ENCODE measurements at places on chromosomes 2 and 18.

- no peak for DNase-seq
These were observed 1181.9 kb downstream of the DPP10 start for GRCh38 chr2:115624332-115624731.

DNA sequence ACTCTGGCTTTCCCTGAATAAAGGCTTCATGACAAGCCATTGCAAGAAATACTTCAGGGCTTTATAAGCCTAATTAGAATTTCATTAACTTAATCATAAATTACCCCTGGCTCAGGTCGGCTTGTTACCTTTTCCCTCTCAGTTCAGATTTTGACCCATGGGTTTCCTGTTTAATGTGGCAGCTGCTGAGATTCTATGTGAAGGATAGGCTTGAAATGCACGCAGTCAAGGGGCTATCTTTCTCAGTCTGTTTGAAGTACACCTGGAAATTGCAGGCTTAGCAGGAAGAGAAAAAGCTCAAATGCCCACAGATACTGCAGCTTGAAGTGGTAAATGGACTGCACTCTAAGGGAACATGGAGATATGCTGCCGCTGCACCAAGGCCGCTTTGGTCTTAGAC lies 49.4 kb downstream of the CAVIN2 start:
- no peak for DNase-seq

- DNase-seq: no peak
These were observed 198.0 kb upstream of the SIX3 start for GRCh38 chr2:44743473-44743872.

DNA sequence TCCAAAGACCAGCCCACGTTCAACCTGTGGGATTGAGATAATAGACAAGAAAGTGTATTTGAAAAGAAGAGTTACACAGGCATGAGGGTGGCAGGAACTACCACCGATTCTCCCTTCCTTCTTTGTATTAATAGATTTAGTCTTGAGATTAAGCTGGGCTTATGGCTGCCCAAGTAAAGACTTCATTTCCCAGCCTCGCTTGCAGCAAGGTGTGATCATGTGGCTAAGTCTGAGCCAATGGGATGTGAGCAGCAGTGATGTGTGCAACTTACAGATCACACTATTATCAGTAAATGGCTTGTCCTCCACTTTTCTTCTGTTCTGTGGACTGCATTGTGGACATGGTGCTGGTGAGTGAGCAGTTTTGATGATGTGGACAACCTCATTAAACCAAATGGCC lies 101.7 kb downstream of the POLR1A start:
- no peak for DNase-seq

DNA sequence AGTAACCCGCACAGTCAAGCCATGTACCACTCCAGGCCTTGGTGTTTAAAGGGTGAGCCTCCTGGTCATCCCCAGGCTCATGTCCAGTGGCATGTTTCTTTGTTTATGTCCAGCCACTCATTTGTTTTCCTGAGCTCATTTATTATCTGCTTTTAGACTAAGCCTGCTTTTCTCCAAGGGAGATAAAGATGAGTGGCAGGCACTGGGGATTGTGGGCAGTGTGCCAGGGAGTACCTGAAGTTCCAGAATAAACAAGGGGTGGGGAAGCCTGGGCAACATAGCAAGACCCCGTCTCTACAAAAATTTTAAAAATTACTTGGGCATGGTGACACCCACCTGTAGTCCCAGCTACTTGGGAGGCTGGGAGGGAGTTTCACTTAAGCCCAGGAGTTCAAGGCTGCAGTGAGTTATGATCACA lies 1.9 kb downstream of the ANXA4 start:
- DNase-seq: no peak

DNA sequence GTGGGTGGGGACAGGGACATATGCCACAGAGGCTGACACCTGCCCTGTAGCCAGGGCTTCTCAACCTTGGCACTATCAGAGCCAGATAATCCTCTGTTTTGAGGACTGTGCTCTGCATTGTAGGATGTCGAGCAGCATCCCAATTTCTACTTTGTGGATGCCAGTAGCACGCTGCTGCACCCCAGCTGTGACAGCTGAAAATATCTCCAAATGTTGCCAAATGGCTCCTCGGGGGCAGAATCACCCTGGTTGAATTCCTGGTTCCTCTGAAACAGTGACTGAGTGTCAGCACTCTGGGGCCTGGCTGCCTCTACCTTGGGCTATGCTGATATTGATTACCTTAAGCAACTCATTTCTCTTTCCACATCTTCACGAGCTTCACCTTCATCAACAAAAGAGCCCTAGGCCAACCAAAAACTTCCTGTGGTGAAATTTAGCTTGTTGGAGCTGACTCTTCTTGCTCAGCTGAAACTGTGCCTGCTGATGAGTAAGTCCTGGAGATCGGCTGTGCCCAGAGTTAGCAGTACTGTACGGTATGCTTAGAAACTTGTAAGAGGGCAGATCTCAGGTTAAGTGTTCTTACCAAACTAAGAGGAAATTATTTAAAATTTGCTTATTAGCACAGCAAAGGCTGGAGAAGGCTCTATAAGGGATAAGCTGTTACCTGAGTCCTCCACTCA lies 138.1 kb downstream of the SEPTIN10 start:
- DNase-seq: peak; percentile 18

GRCh38 chr2:6352247-6352646 lies 513.5 kb downstream of the CMPK2 start:
- DNase-seq: no peak

DNA sequence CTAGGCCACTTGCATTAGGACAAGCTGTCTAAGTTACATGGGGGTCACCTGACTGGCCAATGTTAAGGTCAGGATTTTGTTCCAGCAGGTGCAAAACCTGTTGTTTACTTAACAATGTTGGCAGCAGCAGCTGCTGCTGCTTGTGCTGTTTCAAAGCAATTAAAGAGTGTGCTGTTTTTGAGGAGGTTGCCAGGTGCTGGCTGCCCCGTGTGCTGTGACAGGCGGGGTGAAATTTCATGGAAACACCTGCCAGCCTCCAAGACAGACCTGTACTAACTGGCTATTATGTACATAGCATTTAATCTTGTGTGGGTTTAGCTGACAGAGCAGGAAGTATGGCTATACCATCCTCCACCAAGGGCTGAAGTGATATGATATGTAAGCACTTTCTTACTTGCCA lies 224.9 kb downstream of the ASXL3 start:
- no peak for DNase-seq

- no peak for DNase-seq
These were observed 5.3 kb downstream of the SAG start for GRCh38 chr2:233312874-233313273.

- DNase-seq: no peak
These were observed 7.2 kb downstream of the PCARE start for GRCh38 chr2:29066997-29067605.

- no peak for DNase-seq
These were observed 151.0 kb downstream of the TRIB2 start for GRCh38 chr2:12867631-12868287.

- DNase-seq: no peak
These were observed 9.2 kb upstream of the KYNU start for GRCh38 chr2:142868229-142868762.
